ENCODE measurements at places on chromosomes 5 and 9.

DNA sequence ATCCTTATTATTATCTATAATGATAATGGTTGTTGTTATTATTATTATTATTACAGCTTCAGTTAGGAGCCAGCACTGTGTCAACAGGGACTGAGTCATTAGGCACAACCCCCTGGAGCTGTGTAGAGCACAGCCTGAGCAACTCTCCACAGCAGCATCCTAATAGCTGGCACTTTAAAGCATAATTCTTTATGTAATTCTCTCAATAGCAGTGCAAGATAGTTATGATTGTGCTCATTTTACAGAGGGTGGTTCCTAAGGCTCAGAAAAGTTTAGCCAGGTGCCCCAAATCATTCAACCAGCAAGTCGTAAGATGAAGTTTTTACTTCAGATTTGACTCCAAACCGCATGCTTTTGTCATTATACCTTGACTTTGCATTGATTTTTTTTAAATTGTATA, 390.3 kb downstream of the ANXA1 start:
- no peak for DNase-seq

- DNase-seq = no peak
Observed at GRCh38 chr9:1129382-1129781, 79.2 kb downstream of the DMRT2 start.

- no peak for DNase-seq
Observed at GRCh38 chr9:102479191-102479590, 515.9 kb upstream of the CYLC2 start.

DNA sequence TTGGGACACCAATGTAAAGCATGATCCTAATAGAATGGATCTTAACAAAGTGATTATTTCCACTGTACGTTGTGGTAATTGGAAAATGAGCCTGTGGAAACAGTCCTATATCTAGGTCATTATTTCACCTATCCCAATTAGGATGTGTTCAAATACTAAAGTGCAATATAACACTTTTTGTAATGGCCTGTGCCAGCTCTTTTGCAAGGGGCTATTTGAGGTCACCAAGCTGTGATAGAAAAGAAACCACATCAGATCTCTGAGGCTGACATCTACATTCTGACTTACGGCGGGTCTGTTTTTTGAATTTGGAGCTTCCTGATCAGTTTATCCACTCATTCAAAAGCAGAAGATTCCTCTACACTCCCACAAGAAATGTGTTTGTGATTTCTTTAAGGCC, 150.0 kb downstream of the TLE1 start:
- DNase-seq = no peak

DNA sequence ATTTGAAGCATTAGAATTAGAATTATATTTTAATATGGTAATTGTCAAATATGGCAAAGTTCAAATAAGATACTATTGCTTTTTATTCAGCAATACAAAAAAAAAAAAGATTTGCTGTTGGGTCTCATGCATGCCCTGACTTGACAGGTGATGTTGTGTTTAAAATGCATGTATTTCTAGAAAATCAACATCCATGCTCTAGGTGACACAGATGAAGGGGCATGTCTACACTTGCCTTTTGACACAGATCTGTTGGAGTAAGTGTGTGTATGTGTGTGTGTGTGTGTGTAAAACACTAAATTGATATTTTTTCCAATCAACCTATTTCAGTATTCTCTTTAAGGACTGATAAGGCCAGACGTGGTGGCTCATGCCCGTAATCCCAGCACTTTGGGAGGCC, 38.1 kb upstream of the SMARCA2 start:
- no peak for DNase-seq

DNA sequence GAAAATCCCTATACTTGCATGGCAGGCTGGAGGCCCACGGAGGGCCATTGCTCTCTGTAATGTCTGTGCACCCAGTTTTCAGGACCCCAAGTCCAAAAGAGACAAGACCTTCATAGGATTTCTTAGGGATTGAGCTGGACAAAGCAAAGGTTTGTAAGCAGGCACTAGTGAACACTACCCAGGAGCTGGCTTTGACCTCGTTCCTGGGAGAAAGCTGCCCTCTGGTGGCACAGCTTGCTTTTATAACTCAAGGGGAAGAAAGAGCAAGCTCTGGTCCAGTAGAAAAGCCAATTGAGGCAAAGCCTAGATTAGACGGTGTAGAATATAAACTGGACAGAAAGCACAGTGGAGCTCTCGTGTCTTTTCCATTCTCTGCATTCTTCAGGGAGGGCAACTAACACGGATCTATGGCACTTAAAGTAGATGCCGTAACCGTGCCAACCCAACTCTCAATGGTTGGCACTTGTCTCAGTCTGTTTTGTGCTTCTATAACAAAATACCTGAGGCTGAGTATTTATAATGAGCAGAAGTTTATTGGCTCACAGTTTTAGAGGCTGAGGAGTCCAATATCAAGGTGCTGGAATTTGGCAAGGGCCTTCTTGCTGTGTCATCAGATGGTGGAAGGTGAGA, 7.9 kb downstream of the GABRP start:
- peak; percentile 73 for DNase-seq

GRCh38 chr9:87749335-87750035, 23.6 kb downstream of the CTSL start:
- no peak for DNase-seq

GRCh38 chr9:76020652-76021051, 130.2 kb downstream of the PCSK5 start:
- DNase-seq = no peak

- DNase-seq = no peak
Observed at GRCh38 chr5:140186267-140186671, 11.3 kb downstream of the CYSTM1 start.

Measured in RWPE1 (cell line).